ENCODE measurements at places on chromosomes 13 and 19.

GRCh38 chr13:19665427-19665859, 32.0 kb downstream of the MPHOSPH8 start:
- DNase-seq, result no peak

- DNase-seq, result no peak
Measured at GRCh38 chr19:50697414-50698124, 22.0 kb downstream of the SHANK1 start.

- no peak for DNase-seq
Measured at GRCh38 chr19:7187605-7188339, 106.4 kb downstream of the INSR start.

- no peak for DNase-seq
Measured at GRCh38 chr13:98301721-98302120, 124.7 kb upstream of the RNF113B start.

- DNase-seq, result no peak
Measured at GRCh38 chr13:78709028-78709427, 50.1 kb upstream of the OBI1 start.

- no peak for DNase-seq
Measured at GRCh38 chr19:42038666-42039065, 31.3 kb downstream of the GRIK5 start.

GRCh38 chr19:8421484-8422461, 8.7 kb downstream of the MARCHF2 start:
- no peak for DNase-seq

DNA sequence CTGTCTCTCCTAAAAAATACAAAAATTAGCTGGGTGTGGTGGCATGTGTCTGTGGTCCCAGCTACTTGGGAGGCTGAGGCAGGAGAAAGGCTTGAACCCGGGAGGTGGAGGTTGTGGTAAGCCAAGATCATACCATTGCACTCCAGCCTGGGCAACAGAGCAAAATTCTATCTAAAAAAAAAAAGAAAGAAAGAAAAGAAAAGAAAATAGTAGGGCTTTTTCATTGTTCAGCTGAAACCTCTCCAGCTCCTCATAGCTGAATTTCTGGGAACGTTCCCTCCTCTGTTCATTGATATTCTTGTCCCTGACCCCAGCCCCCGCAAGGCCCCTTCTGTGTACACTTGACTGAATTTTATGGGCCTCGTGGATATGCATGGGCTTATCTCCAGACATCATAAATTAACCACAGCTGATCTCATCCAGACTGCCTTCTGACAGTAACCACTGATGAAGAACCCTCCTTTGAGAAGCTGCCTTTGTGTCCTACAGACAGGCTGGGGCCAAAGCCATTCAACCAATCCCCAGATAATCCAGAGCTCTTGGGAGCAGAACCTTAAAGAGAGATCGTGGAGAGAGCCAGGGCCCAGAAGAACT, at the start of gene ELSPBP1:
TSS of gene ELSPBP1 (plus strand) at position 424 of the 594 bp plus-strand sequence. CDS start 14,036 bp downstream, outside the sequence.
- no peak for DNase-seq

DNA sequence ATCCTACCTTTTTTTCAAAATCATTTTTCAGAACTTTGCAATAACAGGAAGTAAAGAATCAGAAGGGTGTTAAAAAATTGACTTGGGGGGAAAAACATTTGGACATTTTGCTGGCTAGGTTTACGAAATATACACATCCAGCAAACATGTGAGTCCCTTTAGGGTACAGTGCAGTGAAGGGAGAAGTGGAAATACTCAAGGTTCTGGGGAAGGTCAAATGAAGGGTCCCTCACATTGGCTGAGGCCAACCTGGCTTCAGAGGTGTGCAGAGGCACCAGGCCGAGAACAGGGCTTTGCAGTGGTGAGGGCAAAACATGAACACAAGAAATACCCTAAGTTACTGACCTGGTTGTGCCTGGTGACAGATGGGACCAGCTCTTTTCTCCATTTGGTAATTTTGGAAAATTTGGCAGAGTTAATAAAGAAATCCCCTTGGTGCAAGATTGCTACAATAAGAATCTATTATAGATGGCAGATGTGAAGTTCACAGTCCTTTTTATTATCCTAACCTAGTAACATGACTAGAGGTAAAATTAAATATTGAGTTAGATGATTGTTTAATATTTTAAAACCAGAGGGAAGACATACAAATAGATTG, 1.5 kb upstream of the UPF3A start:
- DNase-seq, result no peak

DNA sequence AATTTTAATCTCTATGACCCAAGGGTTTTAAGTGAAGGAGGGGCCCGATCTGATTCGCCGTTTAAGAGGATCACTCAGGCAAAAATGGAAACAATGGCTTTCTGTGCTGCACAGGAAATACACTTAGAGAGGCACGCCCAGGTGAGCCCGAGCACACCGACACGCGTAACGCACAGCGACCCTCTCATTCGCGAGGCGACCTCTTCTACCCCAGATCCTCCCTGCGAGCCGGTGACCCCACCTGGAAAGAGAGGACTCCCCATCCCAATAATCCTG, 216 bp downstream of the SH2D3A start:
- no peak for DNase-seq

DNA sequence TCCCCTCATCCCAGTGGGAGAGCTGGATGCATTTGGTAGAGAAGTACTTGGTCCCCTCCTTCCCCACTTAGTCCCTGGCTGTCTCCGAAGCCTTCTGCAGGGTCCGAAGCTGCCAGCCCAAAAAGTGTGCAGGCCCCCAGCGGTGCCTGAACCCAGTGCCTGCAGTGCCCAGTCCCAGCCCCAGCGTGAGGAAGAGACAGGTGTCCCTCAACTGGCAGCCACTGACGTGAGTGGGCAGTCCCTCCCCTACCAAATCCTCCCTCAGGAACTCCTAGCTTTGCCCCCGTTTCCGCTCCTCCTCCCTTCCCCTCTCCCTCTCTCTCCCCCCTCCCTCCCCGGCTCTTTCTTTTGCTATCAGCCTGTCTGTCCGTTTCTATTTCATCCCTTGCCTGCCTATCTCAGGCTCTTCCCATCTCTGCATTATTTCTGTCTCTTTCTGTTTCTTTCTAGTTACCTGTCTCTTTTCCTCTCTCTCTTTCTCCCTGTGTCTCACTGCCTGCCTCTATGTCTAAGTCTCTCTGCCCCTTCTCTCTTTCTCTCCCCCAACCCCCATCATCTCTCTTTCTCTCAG, 1.8 kb upstream of the LTBP4 start:
- no peak for DNase-seq

GRCh38 chr13:75443356-75443958, 38.5 kb downstream of the TBC1D4 start:
- no peak for DNase-seq

DNA sequence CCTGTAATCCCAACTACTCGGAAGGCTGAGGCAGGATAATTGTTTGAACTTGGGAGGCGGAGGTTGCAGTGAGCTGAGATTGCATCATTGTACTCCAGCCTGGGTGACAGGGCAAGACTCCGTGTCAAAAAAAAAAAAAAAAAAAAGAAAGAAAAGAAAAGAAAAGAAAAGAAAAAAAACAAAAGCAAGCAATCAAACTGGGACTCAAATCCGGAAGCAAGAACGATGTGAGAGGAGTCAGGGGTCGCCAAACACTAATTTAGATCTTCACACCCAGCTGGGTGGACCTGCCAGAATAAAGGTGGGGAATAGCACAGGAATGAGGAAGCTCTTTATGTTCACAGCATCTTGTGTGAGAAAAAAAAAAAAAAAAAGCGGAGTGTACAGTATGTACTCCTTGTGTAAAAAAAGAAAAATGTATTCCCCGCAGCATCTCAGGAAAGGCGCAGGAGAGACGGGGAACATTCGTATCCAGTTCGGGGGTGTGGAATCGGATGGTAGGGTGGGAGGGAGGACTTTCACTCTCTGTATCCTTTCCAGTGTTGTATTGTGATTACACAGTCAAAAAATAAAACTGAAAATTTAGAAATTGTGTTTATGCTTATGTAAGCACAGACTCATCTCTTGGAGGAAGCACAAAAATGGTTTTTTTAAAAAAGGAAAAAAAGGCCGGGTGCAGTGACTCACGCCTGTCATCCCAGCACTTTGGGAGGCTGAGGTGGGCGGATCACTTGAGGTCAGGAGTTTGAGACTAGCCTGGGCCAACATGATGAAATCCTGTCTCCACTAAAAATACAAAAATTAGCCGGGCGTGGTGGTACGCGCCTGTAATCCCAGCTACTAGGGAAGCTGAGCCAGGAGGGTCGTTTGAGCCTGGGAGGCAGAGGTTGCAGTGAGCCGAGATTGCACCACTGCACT, 7.6 kb downstream of the DNAJB1 start:
- DNase-seq, result no peak

- no peak for DNase-seq
Measured at GRCh38 chr13:98471934-98472333, 105.0 kb downstream of the STK24 start.

DNA sequence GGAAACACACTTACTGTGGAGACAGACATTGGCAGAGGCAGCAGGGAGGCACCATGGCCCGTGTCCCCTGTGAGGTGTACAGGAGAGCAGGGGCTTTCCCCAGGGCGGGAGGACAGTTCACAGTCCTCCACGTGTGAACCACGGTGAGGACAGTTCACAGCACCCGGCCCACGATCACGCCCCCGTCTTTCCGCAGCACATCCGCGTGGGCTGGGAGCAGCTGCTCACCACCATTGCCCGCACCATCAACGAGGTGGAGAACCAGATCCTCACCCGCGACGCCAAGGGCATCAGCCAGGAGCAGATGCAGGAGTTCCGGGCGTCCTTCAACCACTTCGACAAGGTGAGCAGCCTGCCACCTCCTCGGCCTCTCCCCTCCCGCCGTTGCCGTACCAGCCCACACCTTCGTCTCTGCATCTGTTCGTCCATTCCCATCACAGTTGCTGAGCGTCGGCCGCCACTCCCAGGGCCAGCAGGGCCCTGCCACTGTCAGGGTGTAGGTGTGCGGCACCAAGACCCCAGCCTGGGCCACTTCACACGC, 17.4 kb downstream of the CAPN12 start:
- DNase-seq, result no peak

DNA sequence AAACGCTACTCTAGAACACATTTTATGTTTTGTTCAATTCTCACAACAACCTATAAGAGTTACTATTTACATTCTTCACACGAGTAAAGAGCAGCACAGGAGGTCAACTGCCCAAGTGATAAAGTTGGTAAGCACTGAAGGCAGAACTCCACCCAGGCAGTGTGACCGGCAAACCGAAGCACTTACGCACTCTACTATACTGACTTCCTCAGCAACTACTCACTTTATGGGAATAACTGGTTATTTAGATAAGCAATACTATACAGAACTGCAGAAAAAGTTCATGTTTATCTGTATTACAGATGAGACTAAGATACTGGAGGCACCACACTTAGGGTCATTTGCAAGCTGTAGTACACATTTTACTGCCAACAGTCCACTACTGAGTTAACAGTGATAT, 28.8 kb downstream of the FOXO1 start:
- DNase-seq, result no peak

DNA sequence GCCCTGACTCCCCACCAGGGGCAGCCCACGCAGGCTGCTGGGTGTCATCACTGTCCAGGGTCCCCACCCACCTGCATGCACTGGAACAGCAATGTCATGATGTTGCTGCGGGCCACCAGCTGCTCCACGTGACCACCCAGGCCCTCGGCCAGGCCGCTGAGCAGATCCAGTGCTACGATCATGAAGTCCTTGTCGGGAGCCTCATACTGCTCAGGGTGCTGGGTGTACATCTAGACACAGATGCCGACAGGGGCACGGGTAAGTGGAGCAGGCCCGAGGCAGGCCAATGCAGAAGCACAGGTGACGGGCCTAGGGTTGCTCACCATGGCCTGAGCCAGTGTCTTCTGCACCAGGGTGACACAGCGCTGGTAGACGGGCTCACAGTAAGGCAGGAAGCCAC, 8.7 kb upstream of the FBXW9 start:
- DNase-seq, result no peak

DNA sequence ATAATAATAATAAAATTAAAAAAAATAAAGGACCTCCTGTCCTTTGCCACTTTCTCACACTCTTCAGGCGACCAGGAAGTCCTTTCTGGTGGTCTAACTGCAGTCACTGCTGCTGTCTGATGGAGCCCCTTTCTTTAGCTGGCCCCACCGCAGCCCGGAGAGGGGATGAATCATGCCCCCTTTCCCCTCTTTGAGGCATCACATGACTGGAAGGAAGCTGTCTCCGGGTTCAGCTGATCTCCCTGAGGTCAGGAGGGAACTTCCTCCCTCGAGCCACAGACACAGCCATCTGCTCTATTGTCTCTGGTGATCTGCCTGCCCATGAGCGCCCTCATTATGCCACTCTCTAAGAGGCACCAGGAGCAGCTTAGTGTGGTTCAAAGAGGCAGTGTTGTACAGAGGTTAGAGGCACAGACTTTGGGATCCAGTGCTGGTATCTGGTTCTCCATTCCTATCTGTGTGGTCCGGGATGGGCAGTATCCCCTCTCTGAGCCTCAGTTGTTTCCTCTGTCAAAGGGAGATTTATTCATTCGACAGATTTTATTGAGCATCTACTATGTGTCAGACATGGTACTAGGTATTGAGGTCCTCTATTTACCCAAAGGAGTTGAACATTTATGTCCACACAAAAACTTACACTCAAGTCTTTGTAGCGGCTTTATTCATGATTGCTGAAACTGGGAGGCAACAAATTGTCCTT, 30.0 kb downstream of the VAV1 start:
- peak; percentile 48 for DNase-seq

DNA sequence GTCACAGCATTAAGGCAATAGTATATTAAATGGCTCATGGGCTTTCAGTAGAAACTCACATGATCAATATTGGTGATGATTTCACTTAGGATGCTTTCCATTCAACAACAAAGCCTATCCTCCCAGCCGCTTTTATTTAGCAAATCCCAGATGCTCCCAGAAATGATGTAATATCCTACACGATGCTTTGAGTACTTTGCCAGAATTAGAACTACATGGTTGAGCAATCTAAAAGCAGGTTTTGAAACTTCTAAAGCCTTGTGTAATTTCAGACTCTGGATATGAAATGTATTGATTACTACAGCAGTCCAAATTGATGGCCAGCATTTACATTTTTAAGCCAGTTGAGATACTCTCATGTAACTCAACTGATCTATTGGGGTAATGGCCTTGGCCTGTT, 13.6 kb downstream of the DLEU7 start:
- no peak for DNase-seq

- no peak for DNase-seq
Measured at GRCh38 chr19:50496189-50497021, 14.6 kb downstream of the JOSD2 start.

GRCh38 chr19:11450570-11451326, 15.3 kb downstream of the PRKCSH start:
- DNase-seq, result no peak

GRCh38 chr19:38710928-38711725, 33.1 kb downstream of the CAPN12 start:
- DNase-seq, result no peak

DNA sequence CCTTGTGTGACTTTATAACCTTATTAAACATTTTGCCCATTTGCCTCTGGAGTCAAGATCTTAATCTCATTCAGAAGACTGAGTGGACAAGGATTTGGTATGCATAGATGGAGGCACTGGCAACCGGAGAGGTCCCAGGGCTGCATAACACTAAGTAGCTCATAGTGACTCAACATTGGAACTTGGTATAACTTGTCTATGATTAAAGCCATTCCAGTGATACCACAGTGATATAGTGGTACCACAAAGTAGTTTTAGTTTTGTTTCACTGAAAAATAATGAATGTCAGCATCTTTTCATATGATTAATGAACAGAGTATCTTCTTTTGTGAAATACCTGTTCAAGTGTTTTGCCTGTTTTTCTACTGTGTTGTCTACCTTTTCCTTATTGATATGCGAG, 26.4 kb downstream of the CDK8 start:
- DNase-seq, result no peak

GRCh38 chr19:19627621-19628500, at the start of gene LPAR2:
LPAR2 (minus strand) TSS chr19:19628220; CDS start chr19:19627275, 945 bp downstream.
- peak; percentile 64 for DNase-seq

Measured in activated CD4-positive, alpha-beta T cell treated with anti-CD3 and anti-CD28 coated beads, Interleukin-2, amount 50 U/mL, for 4 hours (primary cell).